Activated CD4-positive, CD25-positive, alpha-beta regulatory T cell (primary cell): ENCODE measurements at places on chromosomes 13 and 19.

GRCh38 chr13:78258304-78258703 is 339.7 kb upstream of the EDNRB start:
- no peak for DNase-seq

DNA sequence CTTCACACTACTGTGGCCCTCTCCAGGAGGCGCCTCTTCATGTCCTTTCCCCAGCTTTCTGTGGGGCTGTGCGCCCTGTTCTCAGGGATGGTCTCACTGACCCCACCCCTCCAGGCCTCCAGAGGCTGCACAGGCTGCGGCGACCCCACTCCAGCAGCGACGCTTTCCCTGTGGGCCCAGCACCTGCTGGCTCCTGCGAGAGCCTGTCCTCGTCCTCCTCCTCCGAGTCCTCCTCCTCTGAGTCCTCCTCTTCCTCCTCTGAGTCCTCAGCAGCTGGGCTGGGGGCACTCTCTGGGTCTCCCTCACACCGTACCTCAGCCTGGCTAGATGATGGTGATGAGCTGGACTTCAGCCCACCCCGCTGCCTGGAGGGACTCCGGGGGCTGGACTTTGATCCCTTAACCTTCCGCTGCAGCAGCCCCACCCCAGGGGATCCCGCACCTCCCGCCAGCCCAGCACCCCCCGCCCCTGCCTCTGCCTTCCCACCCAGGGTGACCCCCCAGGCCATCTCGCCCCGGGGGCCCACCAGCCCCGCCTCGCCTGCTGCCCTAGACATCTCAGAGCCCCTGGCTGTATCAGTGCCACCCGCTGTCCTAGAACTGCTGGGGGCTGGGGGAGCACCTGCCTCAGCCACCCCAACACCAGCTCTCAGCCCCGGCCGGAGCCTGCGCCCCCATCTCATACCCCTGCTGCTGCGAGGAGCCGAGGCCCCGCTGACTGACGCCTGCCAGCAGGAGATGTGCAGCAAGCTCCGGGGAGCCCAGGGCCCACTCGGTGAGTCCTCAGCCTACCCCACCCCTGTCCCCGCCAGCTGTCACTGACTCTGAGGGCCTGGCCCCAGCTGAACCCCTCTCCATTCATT is 11.2 kb downstream of the ARHGAP33 start:
- no peak for DNase-seq

GRCh38 chr19:46299695-46300094 is 2.9 kb downstream of the HIF3A start:
- no peak for DNase-seq

DNA sequence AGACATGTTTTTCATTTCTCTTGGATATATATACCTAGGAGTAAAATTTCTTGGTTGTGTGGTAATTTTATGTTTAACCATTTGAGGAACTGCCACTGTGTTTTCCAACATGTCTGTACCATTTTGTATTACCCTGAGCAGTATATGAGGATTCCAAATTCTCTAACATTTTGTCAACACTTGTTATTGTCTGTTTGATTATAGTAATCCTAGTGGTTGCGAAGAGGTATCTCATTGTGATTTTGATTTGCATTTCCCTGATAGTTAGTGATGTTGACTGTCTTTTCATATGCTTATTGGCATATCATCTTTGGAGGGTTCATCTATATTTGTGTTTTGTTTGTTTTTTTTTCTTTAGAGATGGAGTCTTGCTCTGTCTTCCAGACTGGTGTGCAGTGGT is 21.4 kb downstream of the GARRE1 start:
- DNase-seq, result no peak

GRCh38 chr19:11247391-11247790 is 8.0 kb downstream of the ANGPTL8 start:
- no peak for DNase-seq

- DNase-seq, result no peak
Measured at GRCh38 chr19:19748249-19748938, 15.5 kb upstream of the ZNF14 start.

- no peak for DNase-seq
Measured at GRCh38 chr19:35162471-35163326, 8.2 kb downstream of the FXYD5 start.

DNA sequence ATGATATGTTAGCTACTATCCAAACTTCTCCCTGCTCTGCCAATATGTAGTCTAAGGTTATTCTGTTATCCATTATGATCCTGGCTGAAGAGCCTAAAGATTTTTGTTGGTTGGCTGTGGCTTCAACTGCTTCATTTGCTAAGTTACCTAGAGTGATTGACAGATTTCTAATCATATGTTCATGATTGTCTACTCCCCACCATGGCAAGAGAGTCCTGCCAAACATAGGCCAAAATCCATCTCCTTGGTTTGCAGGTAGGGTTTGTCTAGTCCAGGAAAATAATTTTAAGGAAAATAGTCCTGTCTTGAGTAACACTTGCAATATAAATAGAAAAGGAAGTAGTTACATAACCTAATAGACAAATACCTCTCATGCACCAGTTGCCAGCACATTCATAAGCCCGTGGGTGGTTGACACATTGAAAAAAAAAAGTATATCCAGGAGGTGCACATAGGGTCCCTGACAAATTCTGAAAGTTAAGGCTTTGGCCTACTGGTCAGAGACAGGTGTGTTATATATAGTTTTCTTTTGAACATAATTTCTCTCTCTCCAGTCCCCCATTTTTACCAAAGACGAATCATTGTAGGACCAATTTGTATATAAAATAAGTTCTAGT is 5.4 kb upstream of the CBY2 start:
- DNase-seq, result no peak

- DNase-seq, result no peak
Measured at GRCh38 chr13:28494778-28495537, at the start of gene FLT1. FLT1 (minus strand) TSS chr13:28495128; CDS start chr13:28494843, 285 bp downstream.

DNA sequence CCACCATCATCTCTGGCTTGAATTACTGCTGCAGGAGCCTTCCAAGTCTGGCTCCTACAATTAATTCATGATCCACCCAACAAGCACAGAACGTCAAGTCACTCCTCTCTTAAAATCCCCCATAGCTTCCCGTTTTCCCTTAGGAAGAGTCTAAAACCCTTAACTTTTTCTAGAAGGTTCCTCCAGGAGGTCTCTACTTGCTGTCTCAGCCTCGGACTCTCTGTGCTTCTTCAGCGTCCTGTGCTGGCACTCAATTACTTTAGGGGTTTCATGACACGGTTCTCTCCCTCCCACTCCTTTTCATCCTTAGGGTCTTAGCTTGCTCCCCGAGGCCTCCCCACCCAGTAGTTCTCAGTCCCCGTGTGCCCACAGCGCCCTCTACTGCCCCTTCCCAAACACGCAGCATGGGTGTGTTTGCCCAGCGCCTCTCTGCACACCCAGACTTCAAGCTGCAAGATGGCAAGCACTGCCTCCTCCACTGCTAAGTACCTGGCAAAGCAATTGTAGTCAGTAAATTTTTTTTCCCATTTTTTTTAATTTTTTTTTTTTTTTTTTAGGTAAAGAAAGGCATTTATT is 25.8 kb upstream of the MAP3K10 start:
- DNase-seq, result no peak

DNA sequence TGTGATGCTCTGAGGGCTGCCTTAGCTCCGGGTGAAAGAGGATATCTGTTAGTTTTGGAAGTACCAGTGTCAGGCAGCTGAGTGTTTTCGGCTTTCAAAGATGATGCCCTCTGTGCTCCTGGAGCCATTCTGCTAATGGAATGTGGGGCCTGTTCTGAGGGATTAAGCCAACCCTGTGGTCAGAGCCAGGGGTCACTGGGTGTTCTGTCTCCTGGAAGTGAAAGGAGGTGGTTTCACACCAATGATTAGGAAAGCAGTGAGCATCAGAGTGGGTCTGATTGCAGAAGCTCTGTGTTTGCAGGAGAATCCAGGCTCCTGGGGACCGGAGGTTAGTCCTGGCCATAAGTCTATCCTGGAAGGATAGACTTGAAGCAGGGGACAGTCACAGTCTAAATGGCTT is 94.6 kb downstream of the UQCRFS1 start:
- DNase-seq, result no peak

DNA sequence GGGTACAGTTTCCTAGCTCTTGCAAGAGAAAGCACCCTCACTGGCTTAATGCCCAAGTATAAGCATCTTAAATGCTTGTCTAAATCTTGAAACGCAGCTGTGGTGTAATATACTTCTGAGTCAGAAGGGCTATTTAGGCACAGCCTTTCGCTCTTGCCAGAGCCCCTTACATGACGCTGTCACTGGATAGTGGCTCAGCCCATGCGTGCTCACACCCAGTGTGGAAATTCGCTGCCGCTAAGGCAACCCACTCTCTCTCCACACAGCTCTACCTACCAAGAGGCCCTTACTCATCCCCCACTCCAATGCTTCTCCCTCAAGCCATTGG is 24.0 kb downstream of the UQCRFS1 start:
- DNase-seq, result no peak

DNA sequence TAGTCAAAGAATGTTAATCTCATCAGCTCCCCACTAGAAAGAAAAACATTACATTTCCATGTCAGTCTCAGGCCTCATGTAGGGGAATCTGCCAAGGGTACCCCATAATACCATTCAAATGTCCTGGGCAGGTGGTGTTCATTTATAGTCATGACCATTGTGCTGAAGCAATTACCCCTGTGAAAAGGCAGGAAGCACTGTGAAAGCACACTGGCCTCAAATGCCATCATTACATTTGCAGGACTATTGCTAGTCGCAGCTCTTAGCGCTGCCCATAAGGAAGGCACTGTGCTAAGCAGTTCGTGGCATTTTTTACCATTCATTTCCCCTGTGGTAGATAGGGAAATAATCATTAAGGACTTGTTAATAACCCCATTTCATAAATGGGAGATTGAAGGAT is 109.0 kb downstream of the LHFPL6 start:
- no peak for DNase-seq

- DNase-seq, result no peak
Measured at GRCh38 chr19:11096210-11096841, 7.1 kb downstream of the LDLR start.

DNA sequence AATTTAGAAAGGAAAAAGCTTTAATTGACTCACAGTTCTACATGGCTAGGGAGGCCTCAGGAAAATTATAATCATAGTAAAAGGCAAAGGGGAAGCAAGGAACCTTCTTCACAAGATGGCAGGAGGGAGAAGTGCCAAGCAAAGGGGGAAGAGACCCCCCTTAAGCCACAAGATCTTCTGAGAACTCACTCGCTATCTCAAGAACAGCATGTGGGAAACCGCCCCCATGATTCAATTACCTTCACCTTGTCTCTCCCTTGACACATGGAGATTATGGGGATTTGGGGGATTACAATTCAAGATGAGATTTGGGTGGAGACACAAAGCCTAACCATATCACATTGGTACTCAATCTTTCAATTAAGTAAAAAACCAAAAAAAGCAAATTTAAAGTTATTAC is 1778.7 kb upstream of the MIR17HG start:
- no peak for DNase-seq

GRCh38 chr19:14774373-14774772 is 4.0 kb downstream of the ADGRE2 start:
- DNase-seq, result no peak

GRCh38 chr13:113917594-113918371 is 53.9 kb upstream of the GAS6 start:
- DNase-seq, result no peak

DNA sequence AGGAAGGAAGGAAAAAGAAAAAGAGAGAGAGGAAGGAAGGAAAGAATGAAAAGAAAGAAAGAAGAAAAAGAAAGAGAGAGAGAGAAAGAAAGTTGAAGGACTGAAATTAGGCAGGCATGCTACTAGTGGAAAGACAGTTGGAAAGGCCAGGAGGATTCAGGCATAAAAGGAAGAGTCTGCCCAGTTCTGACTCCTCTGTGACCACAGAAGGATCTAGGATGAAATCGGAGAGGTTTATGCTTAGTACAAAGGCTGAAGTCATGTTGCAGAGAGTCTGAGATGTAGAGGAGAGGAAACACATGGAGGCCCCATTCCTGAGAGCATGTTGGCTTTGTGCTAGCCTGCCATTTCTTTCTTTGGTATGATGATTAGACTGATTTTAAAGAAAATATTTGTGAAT is 246.5 kb upstream of the ARGLU1 start:
- no peak for DNase-seq

- no peak for DNase-seq
Measured at GRCh38 chr13:98761126-98761985, 8.9 kb upstream of the SLC15A1 start.

- no peak for DNase-seq
Measured at GRCh38 chr13:97905517-97905916, 48.0 kb upstream of the IPO5 start.

- no peak for DNase-seq
Measured at GRCh38 chr13:26618726-26619125, 61.2 kb downstream of the WASF3 start.

GRCh38 chr13:79995334-79995733 is 345.6 kb downstream of the SPRY2 start:
- no peak for DNase-seq

GRCh38 chr13:100389617-100390016 is 199.0 kb downstream of the GGACT start:
- DNase-seq, result no peak

GRCh38 chr13:113672002-113672651 is 5.1 kb downstream of the GRK1 start:
- no peak for DNase-seq

GRCh38 chr19:33428627-33429125 is 55.2 kb downstream of the CEBPG start:
- no peak for DNase-seq
